ENCODE measurements at places on chromosomes 6 and 20.

DNA sequence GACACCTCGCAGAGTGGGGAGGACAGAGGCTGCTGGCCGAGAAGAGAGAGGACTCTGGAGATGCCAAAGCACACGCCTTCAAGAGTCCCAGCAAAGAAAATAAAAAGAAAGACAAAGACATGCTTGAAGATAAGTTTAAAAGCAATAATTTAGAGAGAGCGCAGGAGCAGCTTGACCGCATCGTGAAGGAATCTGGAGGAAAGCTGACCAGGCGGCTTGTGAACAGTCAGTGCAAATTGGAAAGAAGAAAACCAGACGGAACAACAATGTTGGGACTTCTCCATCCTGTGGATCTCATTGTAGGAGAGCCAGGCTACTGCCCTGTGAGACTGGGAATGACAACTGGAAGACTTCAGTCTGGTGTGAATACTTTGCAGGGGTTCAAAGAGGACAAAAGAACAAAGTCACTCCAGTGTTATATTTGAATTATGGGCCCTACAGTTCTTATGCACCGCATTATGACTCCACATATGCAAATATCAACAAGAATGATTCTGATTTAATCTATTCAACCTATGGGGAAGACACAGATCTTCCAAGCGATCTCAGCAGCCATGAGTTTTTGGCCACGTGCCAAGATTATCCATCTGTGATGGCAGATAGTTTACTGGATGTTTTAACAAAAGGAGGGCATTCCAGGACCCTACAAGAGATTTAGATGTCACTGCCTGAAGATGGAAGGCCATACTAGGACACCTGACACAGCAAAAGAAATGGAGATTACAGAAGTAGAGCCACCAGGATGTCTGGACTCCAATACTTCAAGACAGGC is 52.2 kb downstream of the REV3L start:
- no peak for DNase-seq

- DNase-seq = no peak
Observed at GRCh38 chr6:125046107-125046925, 84.1 kb downstream of the RNF217 start.

GRCh38 chr6:33077908-33078307 is 2.1 kb downstream of the HLA-DPB1 start:
- no peak for DNase-seq

GRCh38 chr6:41728073-41728936 is 7.1 kb downstream of the TFEB start:
- no peak for DNase-seq

DNA sequence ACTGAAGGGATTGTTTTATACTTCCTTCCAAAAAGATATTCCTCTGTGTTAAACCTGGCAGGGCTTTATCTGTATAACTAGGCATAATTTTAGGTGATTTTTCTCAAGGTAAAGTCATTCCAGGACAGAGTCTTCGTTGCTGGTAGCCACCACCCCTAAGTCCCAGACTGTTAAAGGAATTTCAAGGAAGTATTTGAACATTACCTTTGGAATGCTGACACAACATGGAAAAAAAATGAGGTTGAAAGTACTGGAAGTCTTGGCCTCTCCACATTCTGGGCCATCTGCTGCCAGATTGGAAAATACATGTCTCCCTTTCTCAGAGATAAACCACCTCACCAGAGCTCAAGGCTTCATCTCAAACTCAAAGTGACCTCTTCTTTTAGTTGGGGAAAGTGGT is 27.0 kb upstream of the ETV7 start:
- no peak for DNase-seq

GRCh38 chr6:72683797-72684196 is 61.9 kb downstream of the KCNQ5 start:
- no peak for DNase-seq

DNA sequence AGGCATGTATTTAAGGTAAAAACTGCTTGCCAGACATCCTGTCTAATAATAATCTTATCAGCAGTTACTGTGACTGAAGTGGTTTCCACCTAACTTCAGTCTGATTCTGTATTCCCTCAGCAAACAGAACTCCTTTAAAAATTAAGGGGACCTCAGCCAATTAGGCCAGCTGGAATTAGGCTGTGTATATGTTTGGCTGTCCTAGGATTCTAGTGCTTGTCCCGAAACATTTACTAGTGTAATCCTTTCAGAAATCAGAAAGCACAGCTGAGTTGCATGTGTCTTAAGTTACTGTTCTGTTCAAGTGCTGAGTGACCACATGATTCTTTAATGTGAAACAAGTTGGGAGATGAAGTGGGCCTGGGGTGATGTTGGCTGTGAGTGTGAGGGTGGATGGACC is 120.9 kb upstream of the SUPT3H start:
- no peak for DNase-seq

- DNase-seq = no peak
Observed at GRCh38 chr6:37580176-37580955, 80.7 kb upstream of the CCDC167 start.

DNA sequence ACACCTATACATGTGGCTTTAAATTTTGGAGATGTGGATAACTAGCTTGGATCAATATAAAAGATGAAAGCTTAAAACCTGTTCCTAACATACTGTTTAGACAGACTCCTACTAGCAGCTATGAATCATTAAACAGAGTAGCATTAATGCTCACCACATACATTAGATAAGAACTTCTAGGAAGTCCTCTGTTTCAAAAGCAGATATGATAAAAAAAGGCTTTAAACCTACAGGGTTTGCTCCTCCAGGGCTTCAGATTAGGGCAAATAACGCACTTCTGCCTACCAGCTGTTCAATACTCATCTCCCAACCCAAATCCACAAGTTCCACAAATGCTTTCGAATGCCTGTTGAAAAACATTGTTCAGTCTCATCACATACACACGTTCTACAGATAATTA is 1.5 kb downstream of the REPS1 start:
- no peak for DNase-seq

DNA sequence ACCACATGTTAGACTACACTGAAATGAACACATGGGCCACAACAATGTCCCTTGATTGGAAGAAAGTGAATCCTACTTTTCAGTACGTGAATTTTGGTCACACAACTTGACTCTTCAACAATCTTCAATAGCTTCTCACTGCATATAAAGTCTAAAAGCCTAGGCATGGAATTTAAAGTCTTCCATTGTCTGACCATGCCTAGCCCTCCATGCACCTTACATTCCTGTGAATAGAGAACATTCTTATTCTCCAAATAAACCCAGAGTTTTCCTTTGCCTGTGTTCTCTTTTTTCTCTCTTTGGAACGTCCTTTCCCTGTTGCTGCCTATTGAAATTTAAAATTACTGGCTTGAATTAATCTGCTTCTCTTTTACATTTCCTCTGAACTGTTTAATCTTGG is 207.5 kb downstream of the ASCC3 start:
- no peak for DNase-seq

GRCh38 chr6:104771258-104771832 is 88.4 kb downstream of the HACE1 start:
- peak; percentile 42 for DNase-seq

GRCh38 chr6:53734473-53735299 is 60.1 kb upstream of the LRRC1 start:
- DNase-seq = peak; percentile 74

GRCh38 chr6:44524476-44525227 is 137.1 kb downstream of the CDC5L start:
- DNase-seq = no peak

- peak; percentile 60 for DNase-seq
Observed at GRCh38 chr6:138188278-138188941, 26.7 kb downstream of the ARFGEF3 start.

GRCh38 chr6:2796861-2797260 is 31.7 kb downstream of the WRNIP1 start:
- DNase-seq = no peak

DNA sequence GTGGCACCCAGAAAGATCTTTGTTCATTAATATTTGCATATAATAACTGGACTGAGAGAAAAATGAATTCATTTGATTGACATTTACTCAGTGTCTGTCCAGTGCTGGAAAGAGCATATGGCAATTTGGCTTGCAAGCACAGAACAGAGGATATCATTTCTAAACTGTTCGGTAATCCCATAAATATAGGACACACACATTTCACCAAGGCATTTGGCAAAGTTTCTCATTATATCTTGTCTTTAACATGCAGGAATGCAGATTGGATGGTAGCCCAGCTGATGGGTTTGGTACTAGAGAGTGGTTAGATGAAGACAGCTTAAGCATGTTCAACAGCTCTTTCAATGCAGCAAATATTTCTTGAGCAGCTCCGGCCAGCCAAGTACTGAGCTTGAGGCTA is 259.2 kb downstream of the PRKN start:
- no peak for DNase-seq

- no peak for DNase-seq
Observed at GRCh38 chr20:62337558-62338293, 29.4 kb downstream of the LAMA5 start.

Measured in NCI-H526 (cell line).